Astrocyte (in vitro differentiated cells and primary cell): ENCODE measurements at places on chromosomes 7 and 10. TPM values are rescaled to one million over a fixed set of nuclear protein-coding genes. Genes with fewer than 3 reads are reported as not detected.

The BLVRA gene
- total RNA-seq, result 48.9 and 55.7 TPM in 2 replicates

DNA sequence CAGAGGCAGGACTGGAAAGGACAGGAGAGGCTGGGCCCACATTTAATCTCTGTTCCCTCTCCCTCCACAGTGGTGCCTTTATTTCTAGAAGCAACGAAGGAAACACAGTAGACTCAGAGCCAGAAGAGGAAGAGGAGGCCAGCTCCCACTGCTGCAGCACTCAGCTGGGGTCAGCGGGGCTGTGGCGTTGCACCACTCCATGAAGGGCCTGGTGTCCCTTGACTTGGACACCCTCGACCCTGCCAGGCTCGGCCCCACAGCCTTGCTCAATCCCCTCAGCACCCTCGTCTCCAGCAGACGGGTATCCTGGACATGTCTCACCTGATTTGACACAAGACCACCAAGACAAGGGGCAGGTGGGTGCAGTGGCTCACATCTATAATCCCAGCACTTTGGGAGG is 38.8 kb downstream of the PRKAG2 start:
- DNase-seq, result no peak
- peaks cover 5% of the 10 kb centered on the region for H3K27me3 ChIP-seq

The LLCFC1 gene
- not detected in 2 replicates for total RNA-seq

GRCh38 chr10:126242397-126243260 is 145.6 kb downstream of the ADAM12 start:
- H3K27me3 ChIP-seq, result no peaks in the 10 kb centered on the region
- H3K36me3 ChIP-seq, result no peaks in the 10 kb centered on the region
- peaks cover 57% of the 10 kb centered on the region for H3K4me1 ChIP-seq
- H3K4me3 ChIP-seq, result no peak overlapping the region

DNA sequence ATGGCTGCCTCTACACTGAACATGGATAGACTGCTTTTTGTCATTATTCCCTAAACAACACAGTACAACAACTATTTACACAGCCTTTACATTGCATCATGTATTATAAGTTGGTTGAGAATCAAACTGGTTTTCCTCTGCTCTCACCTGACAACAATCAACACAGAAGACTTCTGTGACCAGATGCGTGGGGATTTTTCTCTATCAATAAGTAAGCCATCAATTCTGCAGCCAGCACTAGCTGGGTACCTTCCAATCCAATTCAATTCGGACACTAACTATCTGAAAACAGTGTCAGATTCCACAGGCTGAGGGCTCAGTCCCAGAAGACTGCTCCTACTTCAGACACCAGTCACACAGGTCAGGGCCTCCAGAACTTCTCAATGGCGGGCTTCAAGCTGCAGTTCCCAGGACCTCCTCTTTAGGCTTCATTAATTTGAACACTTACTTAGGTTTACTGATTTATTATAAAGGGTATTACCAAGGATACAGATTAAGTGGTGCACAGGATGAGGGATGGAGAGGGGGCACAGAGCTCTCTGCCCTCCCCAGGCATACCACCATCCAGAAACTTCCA is 36.4 kb upstream of the ASL start:
- H3K27me3 ChIP-seq, result no peaks in the 10 kb centered on the region
- H3K27ac ChIP-seq, result no peak overlapping the region
- no peak overlapping the region for H3K4me3 ChIP-seq
- H3K4me1 ChIP-seq, result peaks cover 7% of the 10 kb centered on the region
- no peaks in the 10 kb centered on the region for H3K36me3 ChIP-seq

The STK31 gene
- total RNA-seq, result 0.20 and 0.31 TPM in 2 replicates

DNA sequence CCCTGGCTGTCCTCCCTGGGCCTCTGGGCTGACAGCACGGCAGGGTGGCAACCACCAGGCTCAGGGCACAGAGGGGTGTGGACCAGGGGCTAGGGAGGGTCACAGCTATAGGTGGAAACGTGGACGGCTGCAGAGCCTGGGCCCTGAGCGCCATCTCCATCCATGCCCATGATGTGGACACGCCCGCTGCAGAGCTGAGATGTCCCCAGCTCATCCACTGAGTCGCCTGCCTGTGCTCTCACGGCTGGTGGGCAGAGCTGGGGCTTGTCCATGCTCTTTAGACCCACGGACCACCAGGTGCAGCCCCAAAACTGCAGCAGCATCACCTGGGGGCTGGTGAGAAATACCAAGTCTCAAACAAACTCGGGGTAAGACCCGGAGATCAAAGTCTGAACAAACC is 16.1 kb downstream of the TECPR1 start:
- no peak overlapping the region for H3K4me3 ChIP-seq
- H3K4me1 ChIP-seq, result peaks cover 10% of the 10 kb centered on the region
- no peaks in the 10 kb centered on the region for H3K27me3 ChIP-seq
- H3K36me3 ChIP-seq, result no peaks in the 10 kb centered on the region

DNA sequence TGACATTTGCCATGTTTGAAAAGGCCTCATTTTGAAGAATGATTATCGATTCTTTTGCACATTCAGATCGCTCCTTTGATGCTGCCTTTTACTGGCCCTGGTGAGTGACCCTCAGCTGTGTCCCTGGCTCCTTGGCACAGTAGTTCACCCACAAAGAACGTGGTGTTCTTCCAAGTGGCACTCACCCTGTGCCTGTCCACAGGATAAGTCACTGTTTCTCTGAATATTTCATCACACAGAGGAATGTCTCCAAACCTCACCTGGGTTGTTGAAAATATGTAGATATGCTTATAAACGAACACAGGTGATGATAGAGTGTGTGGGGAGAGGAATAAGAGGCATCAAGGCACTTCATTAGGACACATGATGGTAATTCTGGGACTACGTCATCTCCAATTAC is 810.7 kb downstream of the CCSER2 start:
- no peaks in the 10 kb centered on the region for H3K36me3 ChIP-seq
- H3K4me3 ChIP-seq, result no peak overlapping the region
- no peak overlapping the region for H3K27ac ChIP-seq
- H3K27me3 ChIP-seq, result no peaks in the 10 kb centered on the region

- no peak for DNase-seq
- H3K27ac ChIP-seq, result no peak overlapping the region
- H3K36me3 ChIP-seq, result no peaks in the 10 kb centered on the region
- H3K27me3 ChIP-seq, result no peaks in the 10 kb centered on the region
Measured at GRCh38 chr10:96494694-96495093, 19.0 kb downstream of the TLL2 start.

The INA gene
- 26.9 and 39.6 TPM in 2 replicates for total RNA-seq

The LRGUK gene
- 0.43 and 0.64 TPM in 2 replicates for total RNA-seq

The PNLIP gene
- not detected in 2 replicates for total RNA-seq

DNA sequence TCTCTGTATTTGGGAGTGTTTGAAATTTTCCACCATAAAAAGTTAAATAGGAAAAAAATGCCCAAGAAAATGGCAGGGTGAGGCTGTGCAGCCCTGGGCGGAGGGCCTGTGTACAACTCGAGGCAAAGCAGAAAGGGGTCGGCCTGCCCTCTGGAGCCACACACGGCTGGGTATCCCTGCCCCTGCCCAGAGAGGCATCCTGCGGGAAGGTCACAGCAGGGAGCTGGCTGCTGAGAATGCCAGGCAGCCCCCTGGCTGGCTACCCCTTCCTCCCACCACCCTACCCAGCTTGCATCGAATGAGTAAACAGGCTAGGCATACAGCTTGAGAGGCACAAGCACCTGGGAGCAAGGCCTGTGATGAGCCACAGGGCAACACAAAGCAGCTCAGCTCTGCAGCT is 46.1 kb downstream of the CAMK2B start:
- peaks cover 5% of the 10 kb centered on the region for H3K27me3 ChIP-seq
- peaks cover 7% of the 10 kb centered on the region for H3K4me1 ChIP-seq
- no peak overlapping the region for H3K27ac ChIP-seq
- no peak for DNase-seq
- H3K36me3 ChIP-seq, result no peaks in the 10 kb centered on the region
- no peak overlapping the region for H3K4me3 ChIP-seq

DNA sequence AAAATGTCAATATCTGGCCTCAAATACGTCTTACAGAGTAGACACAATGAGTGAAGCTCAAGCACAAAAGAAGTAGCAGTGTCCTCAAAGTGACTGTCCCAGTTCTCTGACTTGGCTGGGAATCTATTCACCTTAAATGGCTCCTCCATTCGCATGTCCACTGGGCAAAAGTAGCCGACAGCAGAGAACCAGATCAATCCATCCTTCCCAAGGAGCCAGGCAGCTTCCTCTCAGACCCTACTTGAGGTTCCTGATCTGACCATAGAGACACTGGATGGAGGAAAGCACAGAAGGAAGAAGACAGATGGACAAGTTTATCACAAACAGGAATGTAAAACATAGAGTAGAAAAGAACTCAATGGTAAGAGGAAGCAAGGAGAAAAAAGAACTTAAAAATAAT is 53.5 kb downstream of the CDK6 start:
- no peak for DNase-seq
- H3K27ac ChIP-seq, result no peak overlapping the region
- no peaks in the 10 kb centered on the region for H3K27me3 ChIP-seq
- peaks cover 16% of the 10 kb centered on the region for H3K4me1 ChIP-seq
- peaks cover under 1% of the 10 kb centered on the region for H3K36me3 ChIP-seq

- no peaks in the 10 kb centered on the region for H3K4me1 ChIP-seq
- DNase-seq, result no peak
- no peaks in the 10 kb centered on the region for H3K27me3 ChIP-seq
- H3K27ac ChIP-seq, result no peak overlapping the region
Measured at GRCh38 chr10:116451711-116452337, 24.2 kb downstream of the PNLIPRP3 start.

The UCN3 gene
- total RNA-seq, result not detected in 2 replicates

DNA sequence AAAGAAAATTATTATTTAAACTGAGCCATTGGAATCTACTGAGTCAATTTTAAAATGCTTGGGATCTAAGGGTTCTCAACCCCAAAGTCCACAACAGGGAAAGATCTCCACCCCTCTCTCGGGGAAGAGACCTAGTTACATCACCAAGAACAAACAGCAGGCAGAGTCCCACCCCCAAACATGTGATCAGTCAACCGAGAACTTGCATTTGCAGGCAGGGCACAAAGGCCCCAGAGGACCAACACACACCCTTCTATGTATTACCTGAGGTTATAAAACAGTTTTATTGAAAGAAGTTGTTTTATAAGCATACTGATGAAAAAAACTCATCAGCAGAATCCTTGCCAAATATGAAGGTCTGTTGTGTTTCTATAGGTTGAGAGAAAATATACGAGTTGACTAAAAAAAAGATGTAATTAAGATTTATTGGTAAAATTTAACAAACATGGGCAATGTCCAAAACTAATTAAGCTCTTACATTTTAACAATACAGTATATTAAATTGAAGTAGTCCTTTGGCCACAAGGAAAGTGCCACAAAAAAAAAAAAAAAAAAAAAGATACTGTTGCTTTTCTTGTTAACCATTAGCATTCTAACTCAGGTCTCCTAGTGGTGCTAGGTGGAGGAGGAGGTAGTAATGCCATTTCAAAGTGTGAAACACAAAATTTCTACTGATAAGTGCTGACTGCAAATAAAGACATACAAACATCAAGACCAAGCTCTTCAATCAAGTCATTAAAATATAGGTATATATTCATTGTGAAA is 975 bp upstream of the USP54 start:
- no peaks in the 10 kb centered on the region for H3K27me3 ChIP-seq
- H3K36me3 ChIP-seq, result no peaks in the 10 kb centered on the region
- peaks cover 13% of the 10 kb centered on the region for H3K4me1 ChIP-seq
- DNase-seq, result peak; percentile 46

DNA sequence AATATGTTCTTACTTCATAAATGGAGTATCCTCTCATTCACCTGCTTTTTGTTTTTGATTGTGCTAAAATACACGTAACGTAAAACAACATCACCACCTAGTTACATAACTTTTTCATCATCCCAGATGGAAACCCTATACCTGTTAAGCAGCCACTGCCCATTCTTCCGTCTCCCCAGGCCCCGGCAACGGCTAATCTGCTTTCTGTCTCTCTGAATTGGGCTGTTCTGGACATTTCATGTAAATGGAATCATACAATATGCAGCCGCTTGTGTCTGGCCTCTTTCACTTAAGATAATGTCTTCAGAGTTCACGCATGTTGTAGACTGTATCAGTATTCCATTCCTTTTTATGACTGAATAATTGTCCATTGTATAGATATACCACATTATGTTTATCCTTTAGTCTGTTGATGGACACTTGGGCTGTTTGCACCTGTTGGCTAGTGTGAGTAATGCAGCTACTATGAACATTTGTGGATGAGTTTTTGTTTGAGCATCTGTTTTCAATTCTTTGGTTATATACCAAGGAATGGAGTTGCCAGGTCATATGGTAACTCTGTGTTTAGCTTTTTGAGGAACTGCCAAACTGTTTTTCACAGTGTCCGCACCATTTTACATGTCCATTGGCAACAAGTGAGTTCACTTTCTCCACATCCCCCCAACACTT is 14.1 kb upstream of the SUN1 start:
- H3K4me1 ChIP-seq, result peaks cover 15% of the 10 kb centered on the region
- peak; percentile 69 for DNase-seq
- no peaks in the 10 kb centered on the region for H3K27me3 ChIP-seq
- H3K4me3 ChIP-seq, result no peak overlapping the region

DNA sequence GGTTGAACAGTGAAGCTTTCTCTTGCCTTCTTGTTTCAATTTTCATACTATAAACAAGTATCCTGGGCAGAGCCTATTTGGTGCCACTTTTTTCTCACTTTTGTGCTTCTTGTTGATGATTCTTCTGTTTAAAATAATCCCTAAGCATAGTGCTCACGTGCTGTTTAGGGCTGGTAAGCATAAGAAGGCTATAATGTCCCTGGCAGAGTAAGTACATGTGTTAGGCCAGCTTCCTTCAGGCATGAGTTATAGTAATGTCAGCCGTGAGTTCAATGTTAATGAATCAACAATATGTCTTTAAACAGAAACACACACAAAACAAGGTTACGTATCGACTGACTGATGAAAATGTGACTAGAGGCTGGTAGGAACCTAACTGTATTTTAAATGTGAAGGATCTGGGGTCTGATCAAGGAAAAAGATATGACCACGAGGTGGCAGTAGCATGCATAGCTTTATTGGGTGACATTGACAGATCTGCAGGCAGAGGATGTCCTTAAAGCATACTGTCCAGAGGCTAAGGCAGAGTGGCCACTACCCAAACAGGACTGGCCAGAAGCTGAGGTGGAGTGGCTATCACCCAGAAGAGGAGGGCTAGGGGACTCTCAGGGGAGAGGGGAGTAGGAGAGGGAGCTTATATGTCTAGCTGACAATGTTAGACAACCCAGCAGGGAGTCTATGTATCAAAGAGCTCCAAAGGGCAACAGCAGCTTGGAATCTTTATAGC is 113.7 kb downstream of the BRAF start:
- no peaks in the 10 kb centered on the region for H3K4me1 ChIP-seq
- no peak overlapping the region for H3K27ac ChIP-seq
- H3K36me3 ChIP-seq, result no peaks in the 10 kb centered on the region
- peak; percentile 39 for DNase-seq
- H3K4me3 ChIP-seq, result no peak overlapping the region

DNA sequence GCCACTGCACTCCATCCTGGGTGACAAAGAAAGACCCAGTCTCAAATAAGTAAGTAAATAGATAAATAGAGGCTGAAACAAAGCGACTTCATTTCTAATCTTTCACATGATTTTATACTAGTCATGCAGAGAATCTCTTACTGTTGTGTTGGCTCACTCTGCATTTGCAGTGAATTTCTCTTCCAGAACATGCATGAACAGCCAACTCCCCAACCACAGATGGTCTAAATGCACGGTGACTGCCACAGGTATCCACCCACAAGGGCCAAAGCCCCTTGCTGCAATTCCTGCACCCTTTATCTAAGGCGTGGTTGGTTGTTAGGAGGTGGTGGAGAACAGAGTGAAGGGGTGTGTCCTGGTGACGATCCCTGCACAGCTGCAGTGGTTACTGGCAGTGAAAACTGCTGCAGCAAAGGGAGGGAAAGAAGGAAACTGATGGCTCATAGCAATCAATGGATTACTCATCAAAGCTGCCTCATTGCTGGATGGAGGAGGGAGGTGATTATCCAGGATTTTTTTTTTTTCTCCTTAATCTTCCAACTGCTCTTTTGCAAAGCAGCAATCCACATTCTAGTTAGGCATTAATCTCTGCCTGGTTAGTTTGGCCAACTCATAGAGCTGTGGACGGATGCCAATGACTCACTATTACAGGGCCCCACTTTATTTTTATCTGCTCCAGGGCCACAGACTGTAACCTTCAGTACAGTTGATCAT is 50.6 kb downstream of the PRTFDC1 start:
- H3K27ac ChIP-seq, result peak overlapping the region; percentile 49
- no peaks in the 10 kb centered on the region for H3K27me3 ChIP-seq
- H3K36me3 ChIP-seq, result no peaks in the 10 kb centered on the region
